ENCODE measurements at places on chromosomes 5 and 9.

- DNase-seq = no peak
Observed at GRCh38 chr5:5929291-5930020, 448.9 kb downstream of the MED10 start.

GRCh38 chr5:38046103-38046502 lies 206.3 kb upstream of the GDNF start:
- DNase-seq = no peak

DNA sequence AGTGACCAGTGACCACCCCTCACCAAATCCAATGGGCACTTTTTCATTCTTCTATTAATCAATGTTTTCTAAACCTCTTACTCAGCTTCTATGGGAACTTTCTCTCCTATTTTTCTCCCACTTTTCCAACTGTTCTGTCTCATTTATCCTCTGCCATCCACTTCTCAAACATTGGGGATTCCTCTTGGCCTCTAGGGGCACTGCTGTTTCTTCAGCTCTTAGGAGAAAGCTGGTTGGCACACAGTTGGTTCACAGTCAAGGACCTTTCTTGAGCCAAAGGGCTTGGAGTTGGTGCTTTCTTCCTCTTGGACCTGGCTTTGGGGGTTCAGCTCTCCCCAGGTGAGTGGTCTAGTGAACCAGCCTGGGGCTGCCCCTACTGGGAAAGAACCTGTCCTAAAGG lies 112.2 kb upstream of the LHFPL2 start:
- no peak for DNase-seq

GRCh38 chr5:157475432-157475831 lies 15.4 kb downstream of the NIPAL4 start:
- DNase-seq = no peak

GRCh38 chr5:43000111-43000840 lies 39.8 kb downstream of the ANXA2R start:
- no peak for DNase-seq

DNA sequence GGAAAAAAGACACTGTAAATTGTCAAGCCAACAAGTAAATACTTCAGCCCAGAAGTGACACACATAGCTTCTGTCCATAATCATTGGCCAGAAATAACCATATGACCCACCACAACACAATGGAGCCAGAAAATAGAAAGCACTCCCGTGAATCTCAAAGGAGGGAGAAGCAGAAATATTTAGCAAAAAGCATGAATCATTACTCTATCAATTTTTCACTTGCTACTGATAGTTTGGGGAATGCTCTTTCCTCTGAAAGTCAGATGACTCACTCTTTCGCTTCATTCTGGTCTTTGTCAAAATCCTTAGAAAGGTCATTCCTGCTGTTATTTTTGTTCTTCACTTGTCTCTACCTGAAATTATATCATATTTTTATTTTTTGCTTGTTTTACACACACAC lies 312.6 kb downstream of the TMEM232 start:
- no peak for DNase-seq

- DNase-seq = no peak
Observed at GRCh38 chr5:123286891-123287290, 136.3 kb downstream of the CEP120 start.
